HCT116 (cell line): ENCODE measurements at places on chromosomes 16 and 17.

DNA sequence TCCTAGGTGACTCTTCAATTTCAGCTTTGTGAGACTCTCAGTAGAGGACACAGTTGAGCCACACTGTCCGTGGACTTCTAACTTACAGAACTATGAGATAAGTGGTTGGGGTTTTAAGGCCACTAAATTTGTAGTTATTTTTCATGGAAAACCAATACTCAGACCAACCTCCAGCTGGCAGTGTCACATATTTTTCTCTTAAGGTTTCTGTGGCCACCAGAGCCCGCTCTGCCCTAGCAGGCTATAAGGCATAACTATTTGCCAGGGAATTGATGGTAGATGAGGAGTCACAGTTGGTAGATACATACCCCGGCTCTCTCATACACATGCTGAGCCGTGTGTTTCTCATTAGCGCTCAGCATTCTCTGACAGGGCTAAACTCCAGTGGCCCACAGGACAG, 336.8 kb upstream of the MON1B start:
- no peak for DNase-seq

DNA sequence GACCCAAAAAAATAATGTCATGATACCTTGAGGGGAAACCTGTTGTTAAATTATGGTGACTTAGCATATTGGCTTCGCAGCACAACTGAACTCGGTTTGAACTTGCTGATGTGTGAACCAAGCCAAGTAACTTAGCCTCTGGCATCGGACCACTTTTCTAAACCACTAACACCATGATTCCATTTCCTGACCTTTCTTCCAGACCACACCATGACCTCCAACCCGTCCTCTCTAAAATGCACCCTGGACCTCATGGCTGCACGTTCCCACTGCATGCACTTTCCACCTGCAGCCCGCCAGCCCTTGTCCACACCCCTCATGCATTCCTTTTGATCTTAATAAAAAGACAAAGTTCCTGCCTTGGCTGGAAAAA, 29.3 kb downstream of the DYNLRB2 start:
- DNase-seq: no peak

GRCh38 chr16:17691899-17692176, 221.1 kb upstream of the XYLT1 start:
- DNase-seq: no peak

GRCh38 chr16:531494-532125, 4.1 kb downstream of the CAPN15 start:
- DNase-seq: no peak

GRCh38 chr16:55703003-55704001, 47.5 kb downstream of the SLC6A2 start:
- DNase-seq: peak; percentile 54

GRCh38 chr17:3003296-3004149, 59.9 kb downstream of the OR1D5 start:
- no peak for DNase-seq

DNA sequence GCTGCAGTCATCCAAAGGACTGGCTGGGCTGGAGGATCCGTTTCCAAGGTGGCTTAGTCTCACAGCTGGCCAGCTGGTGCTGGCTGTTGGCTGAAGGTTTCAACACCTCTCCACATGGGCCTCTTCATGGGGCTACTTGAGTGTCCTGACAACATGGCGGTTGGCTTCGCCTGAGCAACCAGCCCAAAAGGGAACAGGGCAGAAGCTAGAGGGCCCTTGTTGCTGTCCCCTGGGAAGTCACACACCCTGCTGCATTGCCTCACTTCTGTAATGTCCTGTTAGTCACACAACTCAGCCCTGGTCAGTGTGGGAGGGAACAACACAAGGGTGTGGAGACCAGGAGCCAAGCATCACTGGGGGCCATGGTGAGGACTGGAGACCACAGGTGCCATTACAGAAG, 36.6 kb downstream of the C16orf78 start:
- DNase-seq: no peak

GRCh38 chr16:8645831-8646230, 24.3 kb downstream of the METTL22 start:
- no peak for DNase-seq

DNA sequence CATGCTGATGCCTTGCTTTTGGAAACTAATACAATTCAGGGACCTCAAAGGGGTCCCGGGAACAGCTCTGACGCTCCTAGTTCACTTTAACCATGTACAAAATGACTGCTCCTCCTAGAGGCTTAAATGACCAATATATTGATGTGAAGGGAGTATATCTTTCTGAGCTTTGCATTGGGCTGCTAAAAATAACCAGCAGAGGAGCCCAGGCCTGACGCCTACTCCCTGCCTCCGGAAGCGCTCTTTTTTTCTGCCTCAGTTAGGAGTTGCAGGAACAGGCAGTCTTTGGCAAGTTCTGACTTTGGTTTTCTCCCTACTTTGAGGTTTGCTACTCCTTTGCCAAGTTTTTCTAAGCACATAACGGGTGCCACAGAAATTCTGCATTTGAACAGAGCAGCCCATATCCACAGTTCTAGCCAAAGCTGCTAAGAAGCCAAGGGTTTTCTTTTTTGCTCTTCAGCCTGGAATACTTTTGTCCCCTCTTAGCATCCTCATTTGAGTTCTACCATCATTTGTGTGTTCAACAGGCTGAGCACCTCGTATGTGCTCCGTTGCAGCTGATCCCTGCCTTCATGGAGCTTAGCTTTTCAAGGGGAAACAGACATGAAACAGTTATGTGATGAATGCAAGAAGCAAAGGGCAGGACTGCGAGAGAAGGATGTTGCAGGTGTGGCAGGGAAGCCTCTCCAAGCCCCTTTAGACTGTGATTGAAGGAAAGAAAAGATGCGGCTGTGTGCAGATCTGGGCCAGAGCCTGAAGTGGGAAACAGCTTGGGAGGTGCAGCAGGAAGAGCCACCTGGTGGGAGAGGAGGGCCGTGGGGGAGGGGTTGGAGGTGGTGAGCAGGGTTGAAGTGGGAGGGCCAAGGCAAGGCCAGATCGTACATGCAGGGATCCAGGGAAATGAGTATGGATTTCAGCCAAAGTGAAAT, 2.8 kb upstream of the NAGPA start:
- DNase-seq: no peak

DNA sequence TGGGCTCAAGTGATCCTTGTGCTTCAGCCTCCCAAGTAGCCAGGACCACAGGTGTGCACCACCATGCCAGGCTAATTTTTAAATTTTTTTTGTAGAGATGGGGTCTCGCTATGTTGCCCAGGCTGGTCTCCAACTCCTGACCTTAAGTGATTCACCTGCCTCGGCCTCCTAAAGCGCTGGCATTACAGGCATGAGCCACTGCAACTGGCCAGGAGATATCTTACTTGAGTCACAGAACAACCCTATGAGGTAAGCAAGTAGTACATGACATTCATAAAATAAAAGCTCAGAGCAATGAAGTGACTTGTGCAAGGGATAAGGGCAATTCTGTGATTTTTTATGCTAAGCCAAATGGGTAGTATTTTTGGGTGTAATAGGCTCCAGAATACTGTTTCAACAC, 57.3 kb downstream of the CDC27 start:
- no peak for DNase-seq

- no peak for DNase-seq
Measured at GRCh38 chr17:50221864-50222545, 20.6 kb upstream of the COL1A1 start.

GRCh38 chr17:35127751-35128514, 6.5 kb downstream of the FNDC8 start:
- no peak for DNase-seq

DNA sequence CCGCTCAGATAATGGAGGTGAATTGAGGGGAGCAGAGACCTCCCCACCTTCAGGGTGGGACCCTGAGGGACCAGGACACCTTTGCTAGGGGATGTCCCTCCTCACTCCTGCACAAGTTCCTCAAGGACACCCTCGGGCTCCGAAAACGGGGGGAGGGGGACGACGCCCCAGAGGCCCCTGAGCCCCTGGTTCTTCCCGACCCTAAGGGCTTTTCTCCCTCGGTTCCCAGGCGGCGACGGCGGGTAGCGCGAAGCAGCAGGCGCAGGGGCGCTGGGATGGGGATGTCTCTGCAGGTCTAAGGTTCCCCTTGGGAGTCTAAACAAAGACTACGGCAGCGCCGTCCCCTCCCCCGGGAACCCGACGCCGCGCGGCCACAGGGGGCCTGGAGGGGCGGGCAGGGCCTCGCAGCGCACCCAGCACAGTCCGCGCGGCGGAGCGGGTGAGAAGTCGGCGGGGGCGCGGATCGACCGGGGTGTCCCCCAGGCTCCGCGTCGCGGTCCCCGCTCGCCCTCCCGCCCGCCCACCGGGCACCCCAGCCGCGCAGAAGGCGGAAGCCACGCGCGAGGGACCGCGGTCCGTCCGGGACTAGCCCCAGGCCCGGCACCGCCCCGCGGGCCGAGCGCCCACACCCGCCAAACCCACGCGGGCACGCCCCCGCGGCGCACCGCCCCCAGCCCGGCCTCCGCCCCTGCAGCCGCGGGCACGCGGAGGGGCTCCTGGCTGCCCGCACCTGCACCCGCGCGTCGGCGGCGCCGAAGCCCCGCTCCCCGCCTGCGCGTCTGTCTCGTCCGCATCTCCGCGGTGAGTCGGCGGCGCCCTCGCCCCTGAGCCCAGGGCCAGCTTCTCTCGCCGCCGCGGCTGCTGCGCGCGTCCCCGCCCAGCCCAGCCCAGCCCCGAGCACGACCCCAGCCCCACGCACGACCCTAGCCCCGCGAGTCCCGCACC, 36.7 kb upstream of the NDRG4 start:
- no peak for DNase-seq

DNA sequence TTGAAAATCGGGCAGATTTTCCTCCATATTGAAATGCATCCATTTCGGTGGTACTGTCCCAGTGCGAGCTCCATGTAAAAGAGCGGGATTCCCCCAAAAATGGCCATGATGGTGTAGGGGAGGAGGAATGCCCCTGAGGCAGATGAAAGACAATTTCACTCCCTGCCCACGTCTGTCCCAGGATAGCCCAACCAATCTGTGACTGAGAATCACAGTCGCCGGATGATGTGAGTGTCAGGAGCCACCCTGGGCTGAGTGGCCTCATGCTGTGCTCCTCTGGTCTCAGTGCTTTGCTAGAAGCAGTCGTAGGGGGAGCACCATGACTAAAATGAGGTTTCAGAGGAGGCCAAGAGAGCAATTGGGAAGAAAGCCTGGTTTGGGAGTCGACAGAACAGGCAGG, 16.7 kb downstream of the SLC6A4 start:
- no peak for DNase-seq

DNA sequence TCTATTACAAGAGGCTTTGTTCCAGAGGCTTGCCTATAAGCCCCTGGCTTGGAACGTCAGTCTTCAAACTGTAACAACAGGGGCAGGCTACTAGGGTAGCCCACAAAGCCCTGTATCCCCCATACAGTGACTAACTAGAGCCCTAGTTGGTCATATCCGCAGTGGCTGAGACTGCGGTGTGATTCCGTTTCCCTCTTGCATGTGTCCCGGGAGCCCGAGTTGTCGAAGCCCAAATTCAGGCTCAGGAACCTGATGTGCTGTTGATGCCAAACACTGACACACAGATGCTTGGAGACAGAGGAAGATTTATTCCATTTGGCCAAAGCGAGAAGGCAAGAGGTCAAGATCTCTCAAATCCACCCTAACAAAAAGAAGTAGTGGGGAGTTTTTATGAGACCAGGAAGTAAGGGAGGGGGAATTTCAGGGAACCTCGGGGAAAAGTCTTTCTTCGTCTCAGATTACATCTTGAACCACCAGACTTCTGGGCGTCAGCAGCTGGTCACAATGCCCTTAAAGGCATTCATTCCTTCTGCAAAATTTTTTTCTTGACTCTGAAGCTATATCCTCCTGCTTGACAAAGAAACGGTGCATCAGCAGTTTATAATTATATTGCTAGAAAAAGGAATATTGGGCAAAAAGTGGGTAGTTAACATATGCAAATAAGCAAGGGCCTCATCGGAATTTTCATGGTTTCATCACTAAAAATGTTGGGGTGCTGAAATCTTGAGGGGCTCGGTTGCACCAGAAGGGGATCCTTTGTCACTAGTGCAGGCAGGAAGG, 879 bp downstream of the SLFN5 start:
- DNase-seq: no peak

GRCh38 chr16:85812031-85812807, 12.7 kb downstream of the COX4I1 start:
- DNase-seq: no peak

DNA sequence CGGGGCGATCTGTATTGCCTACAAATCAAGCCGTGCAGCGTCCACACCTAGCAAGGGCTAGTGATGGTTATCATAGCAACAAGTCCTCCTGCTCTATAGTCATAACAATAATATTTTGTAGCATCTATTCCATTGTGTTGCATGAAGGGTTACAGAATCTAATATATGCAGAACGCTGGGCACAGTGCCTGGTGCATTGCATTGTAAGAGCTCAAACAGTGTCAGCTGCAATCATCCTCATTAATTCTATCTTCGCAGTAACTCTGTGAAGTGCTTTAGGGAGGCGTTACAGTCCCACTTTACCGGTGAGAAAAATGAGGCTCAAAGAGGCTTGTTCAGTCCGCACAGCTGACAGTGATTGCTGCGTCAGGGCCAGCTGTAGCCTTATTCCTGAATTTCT, 149.4 kb downstream of the RBFOX1 start:
- DNase-seq: no peak

DNA sequence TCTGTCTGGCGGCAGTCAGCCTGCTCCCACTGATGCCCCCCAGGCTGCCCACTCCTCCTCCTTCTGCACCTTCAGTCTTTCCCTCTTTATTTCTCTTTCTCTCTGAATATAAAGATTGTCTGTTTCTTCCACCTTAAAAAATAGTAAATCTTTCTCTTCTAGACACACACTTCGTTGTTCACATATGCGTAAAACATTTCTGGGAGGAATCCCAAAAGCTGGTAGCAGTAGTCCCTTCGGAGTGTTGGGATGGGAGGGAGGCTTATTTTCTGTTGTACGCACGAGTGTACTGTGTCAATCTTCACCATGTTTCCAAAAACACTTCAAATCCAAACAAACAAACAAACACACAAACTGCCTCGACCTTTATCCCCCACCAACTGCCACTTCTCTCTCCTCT, 9.9 kb downstream of the OSBPL7 start:
- no peak for DNase-seq

DNA sequence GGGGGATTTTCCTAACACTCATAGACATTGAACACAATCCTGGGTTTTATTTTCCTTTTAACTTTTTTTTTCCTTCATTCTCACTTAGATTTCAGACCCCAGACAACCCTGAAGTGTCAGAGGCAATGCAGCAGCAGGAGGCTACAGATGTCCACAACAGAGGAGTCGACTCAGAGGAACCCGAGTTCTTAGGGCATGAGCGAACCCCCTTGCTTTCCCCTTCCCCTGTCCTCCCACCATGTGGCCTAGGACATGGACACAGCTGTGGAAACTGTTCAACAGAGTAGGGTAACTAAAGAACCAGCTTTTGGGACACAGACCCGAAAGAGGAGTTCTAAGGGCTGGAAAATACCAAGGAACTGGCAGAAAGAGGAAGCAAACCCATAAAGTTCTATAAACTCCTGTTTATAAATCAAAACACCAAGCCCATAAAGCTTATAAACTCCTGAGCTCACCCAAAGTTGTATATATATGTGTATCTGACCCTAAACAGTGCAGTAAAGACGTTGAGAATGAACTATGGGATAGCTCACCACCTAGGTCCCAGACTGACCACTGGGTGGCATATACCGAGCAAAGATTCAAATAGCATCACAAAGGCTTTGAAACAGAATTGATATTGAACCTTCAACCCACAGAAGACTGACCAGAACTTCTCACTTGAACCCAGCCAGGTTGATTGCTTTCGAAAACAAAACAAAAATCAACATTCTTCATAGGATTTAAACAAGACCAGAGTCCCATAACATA, 33.9 kb downstream of the CMTM4 start:
- DNase-seq: peak; percentile 21

GRCh38 chr16:11399261-11399831, 54.1 kb downstream of the RMI2 start:
- no peak for DNase-seq

- DNase-seq: no peak
Measured at GRCh38 chr16:84115919-84116719, 623 bp downstream of the MBTPS1 start.

- no peak for DNase-seq
Measured at GRCh38 chr16:12677502-12677901, 126.2 kb downstream of the CPPED1 start.
